Sciatic nerve (tissue), 2 donors: ENCODE measurements at places on chromosomes 12 and 14.
A peak's percentile ranks its signal among the peaks of the same experiment; 100 is the strongest.

- no peak for DNase-seq
Measured at GRCh38 chr14:81273961-81274575, 53.3 kb upstream of the GTF2A1 start.

GRCh38 chr14:92880351-92880750 is 42.6 kb upstream of the CHGA start:
- no peak for DNase-seq

GRCh38 chr14:74135426-74135825 is 50.7 kb downstream of the LIN52 start:
- no peak for DNase-seq

GRCh38 chr12:1504304-1504894 is 90.0 kb downstream of the FBXL14 start:
- DNase-seq = no peak

DNA sequence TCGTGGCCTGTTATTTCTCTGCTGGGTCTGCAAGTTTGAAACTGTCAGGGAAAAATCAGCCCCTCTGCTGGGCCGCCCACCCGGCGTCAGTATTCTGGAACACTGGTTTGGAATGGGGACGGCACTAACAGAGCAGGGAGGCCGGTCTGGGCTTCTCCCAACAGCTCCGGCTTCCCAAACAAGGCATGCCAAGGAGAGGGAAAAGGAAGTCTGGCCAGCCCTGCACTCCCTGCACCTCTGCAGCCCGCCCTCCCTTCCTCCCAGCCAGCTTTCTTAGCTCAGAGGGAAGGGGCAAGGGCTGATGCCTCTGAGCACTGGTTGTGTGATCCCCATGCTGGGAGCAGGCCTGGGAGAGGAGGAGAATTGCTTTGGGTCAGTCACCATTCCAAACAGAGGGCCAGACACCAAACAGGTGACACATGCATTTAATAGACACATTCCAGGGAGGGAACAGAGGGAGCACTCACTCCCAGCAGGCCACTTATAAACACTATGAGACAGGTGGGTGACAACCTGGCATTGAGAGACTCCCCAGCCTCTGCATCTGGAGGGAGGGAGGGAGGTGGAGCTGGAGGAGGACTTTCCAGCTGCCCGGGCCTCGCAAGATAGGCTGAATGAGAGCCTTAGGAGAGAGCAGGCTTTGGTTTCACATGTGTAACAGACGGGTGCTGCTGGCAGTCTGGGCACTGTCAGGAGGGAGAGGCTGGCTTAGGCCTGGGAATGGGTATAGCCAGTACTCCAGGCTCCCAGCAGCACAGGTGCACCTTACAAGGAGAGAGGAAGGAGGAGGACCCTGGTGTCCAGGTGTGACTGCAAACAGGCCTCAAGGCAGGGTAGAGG is 10.3 kb downstream of the KRT75 start:
- DNase-seq = no peak

GRCh38 chr14:29390081-29390832 is 537.4 kb downstream of the PRKD1 start:
- no peak for DNase-seq

GRCh38 chr14:38366374-38366773 is 110.5 kb upstream of the CLEC14A start:
- DNase-seq = no peak

DNA sequence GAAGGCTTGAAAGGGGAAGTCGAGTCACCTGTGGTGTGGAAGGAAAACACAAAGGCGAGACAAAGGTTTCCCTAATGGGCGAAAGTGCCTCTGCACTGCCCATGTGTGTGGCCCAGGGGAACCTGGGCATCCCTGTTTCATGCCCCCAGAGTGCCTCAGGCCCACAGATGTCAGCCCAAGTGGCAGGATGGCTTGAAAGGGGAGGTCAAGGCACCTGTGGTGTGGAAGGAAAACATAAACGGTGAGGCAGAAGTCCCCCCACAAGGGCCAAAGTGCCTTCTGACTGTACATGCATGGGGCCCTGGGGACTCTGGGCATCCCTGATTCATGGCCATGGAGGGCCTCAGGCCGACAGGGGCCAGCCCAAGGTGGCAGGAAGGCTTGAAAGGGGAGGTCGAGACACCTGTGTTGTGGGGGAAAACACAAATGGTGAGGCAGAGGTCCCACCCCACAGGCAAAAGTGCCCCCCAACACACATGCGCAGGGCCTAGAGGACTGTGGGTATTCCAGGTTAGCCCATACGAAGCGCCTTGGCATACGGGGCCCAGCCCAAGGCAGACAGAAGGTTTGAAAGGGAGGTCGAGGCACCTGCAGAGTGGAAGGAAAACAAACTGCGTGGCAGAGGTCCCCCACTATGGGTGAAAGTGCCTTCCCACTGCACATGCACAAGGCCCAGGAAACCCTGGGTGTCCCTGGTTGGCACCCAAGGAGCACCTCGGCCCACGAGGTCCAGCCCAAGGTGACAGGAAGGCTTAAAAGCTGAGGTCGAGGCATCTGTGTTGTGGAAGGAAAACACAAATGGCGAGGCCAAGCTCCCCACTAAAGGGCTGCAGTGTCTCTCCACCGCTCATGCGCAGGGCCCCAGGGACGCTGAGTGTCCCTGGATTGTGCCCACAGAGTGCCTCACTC is 382.3 kb downstream of the ALG10 start:
- DNase-seq = peak; percentile 32

GRCh38 chr12:30395190-30395589 is 300.5 kb downstream of the IPO8 start:
- DNase-seq = no peak

DNA sequence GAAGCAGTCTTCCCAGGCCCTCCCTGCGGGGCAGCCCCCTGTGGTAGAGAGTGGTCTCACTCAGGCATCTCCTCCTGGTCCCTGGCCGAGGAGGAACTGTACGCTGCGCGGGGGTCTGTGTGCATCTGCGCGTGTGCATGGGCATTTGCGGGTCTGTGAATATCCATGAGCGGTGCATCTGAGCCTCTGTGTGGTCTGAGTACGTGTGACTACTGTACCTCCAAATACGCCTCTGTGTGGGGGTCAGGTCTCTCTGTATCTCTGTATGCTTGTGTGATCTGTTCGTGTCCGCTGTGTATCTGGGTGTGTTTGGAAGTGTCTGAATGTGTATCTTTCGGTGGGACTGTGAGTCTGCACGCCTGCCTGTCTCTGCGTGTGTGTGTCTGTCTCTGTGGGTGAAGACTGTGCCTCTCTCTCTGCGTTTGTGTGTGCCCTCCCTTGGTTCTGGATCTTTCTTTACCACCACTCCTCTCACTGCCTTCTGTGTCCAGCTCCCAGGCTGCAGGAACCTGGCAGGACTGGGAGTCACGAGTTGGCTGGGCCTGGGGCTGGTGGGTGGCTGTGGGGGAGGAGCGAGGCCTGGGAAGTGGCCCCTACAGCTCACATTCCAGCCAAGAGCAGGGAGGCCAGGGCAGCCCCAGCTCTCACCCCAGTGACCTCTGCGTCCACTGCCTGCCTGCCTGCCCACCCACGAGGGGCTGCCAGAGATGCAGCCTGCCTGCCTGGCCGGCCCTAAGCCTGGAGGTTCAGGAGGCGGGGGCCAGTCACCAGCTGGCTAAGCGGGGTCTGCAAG is 1.1 kb upstream of the PGF start:
- no peak for DNase-seq

DNA sequence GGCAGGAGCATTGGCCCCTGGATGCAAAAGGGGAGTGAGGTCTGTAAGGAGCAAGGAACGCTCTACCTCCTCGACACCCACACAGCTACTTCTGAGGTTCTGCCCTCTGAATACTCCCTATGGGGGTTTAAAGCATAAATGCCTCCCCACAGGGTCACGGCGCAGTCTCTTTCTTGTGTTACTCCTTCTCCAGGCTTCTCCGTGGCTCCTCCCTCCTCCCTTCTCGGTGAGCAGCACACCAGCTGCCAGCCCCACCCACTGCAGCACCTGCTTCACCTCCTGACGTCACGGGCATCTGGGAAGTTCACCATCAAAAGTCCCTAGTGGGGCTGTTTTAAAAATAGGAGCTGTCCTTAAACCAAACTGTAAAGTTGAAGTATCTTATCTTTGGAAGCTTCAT is 67.3 kb downstream of the SPTB start:
- DNase-seq = no peak

DNA sequence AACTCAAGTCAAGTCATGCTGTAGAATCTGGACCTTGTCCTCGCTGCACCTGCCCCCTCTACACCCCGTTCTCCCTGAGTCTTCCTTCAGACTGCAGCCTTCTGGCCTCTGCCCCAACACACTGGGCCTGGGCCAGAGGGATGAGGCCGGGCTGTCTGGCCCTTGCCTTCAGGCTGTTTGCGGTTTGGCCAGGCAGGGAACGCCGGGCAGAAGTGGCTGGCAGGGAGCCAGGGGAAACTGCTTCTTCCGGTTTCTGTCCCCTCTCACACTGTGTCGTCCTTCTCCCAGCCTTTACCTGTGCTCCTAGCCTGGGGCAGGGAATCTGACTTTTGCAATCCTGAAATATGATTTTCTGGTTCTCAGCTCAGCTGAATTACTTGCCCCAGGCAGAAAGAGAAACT is 13.5 kb downstream of the DGLUCY start:
- DNase-seq = no peak

DNA sequence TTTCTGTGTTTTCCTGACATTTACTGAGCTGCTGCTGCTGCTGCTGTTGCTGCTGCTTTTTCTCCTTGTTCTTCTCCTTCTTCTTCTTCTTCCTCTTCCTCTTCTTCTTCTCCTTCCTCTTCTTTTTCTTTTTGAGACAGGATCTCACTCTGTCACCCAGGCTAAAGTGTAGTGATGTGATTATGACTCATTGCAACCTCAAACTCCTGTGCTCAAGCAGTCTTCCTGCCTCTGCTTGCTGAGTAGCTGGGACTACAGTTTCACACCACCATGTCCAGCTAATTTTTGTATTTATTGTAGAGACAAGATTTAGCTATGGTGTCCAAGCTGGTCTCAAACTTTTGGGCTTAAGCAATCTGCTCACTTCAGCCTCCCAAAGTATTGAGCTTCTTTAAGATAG is 95.8 kb downstream of the TMTC3 start:
- DNase-seq = no peak
